Brain (organoid and tissue), 16 donors: ENCODE measurements at places on chromosomes 1 and 21.
A peak's percentile ranks its signal among the peaks of the same experiment; 100 is the strongest.

- DNase-seq = peak; percentile 76
Measured at GRCh38 chr1:173429471-173430402, 47.4 kb upstream of the PRDX6 start.

DNA sequence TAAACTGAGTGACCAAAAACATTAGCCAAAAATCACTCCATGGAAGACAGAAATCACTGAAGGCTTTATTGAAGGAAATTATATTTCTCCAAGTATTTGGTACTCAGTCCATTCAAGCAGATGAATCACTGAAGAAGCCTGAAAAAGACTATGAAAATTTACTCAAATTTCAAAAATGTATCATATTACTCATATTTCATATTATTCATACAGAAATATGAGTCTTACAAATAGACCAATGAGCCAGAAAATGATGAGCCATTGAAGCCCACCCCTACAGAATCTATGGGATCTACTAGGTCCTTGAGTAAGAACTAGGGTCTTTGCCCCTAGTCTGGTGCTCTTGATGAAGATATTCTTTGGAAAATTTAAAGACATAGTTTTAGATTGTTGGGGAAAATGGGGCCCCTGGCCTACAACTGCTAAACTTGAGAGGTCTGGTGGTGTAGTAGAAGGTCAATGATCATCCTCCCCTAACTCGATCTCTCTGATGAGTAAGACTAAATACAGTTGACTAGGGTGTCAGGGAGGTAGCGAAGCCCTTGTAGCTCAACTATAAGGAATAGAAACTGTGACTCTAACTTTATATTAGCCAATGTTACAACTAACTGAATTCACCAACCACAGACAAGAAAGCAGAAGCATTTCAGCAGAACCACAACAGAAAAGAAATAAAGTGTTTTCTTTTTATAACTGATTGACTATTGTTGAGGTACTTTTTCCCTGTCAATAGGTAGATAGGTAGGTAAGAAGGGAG, 81.0 kb downstream of the NOTCH2 start:
- DNase-seq = no peak

DNA sequence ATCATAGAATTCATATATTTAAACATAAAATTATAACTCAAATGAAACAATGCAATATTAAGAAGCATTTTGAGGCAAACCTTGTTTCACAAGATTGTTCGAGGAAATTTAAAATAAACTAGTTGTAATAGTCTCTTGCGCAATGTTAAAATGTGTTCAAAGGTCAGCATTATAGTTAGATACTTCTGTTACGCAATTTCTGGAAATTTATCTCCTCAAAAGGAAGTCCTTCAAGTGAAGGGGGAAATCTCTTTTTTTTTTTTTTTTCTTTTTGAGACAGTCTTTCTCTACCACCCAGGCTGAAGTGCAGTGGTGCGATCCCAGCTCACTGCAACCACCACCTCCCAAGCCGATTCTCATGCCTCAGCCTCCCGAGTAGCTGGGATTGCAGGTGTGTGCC, 52.1 kb downstream of the FMO4 start:
- no peak for DNase-seq

DNA sequence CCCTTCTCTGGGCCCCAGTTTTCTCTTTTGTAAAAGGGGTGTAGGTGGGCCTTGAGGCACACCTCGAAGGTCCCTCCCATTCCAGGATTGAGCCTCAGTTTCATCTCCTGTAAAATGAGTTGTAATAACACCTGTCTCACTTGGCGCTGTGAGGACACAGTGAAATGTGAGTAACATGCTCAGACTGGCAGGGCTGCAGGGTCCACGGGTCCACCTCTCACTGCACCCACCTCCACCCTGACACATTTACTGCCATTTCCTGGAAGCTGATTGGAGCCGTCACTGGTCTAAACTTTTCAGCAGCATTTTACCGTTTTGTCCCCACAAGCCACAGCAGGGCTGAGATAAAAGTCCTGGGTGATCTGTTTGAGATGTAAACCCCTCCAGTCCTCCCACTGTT, 398.0 kb downstream of the PTPRU start:
- DNase-seq = no peak

- DNase-seq = no peak
Measured at GRCh38 chr1:244196571-244197285, 145.6 kb downstream of the ZBTB18 start.

DNA sequence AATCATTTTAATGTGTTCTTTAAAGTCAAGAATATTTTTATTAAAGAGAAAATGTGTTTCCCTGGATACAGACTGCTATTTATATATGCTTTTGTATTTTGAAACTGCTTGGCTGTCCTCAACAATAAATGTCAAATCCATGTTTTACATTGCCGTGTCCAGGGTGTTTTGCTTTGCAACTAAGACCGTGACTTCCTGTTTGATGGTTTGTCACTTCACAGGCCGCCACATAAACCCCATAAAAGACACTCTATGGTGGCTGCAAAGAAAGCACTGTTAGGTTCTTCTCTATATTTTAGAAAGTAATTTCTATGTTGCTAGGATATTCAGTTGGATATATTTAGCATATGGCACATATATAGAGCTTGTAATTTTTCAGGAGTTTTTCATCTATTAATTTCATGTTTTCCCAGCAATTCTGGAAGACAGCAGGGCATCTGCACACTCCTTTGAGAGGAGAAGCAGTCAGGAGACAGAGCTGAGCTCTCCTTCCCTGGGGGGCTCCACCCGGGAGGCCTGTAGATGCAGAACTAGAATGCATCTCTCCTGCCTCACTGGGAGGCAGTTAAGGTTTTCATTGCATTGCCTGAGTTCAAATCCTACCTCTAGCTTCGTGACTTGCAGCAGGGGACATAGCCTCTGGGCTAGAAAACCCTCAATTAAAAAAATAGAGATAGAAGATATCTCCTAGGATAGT, 33.1 kb downstream of the PRDM2 start:
- no peak for DNase-seq

GRCh38 chr1:86000601-86001000, 156.0 kb downstream of the COL24A1 start:
- DNase-seq = no peak

- DNase-seq = no peak
Measured at GRCh38 chr1:10237157-10237539, 26.8 kb downstream of the KIF1B start.

DNA sequence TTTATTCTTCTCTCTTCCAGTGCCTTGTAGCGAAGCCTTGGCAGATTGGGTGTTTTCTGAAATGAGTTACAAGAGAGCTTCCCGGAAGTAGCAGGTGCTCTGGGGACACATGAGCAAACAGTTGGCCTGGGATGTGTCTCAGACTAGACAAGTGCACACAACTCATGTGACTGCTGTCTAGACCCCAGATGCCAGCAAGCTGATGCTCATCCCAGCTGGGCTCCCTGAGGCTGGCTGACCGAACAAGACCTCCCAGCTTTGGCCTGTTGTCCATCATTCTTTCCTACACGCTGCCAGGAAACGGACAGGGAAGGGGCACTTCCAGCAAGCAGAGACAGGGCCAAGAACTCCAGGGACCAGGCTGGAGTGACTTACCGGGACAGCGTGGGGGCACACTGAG, 18.7 kb upstream of the CSF1 start:
- DNase-seq = no peak

GRCh38 chr1:207748737-207749528, 2.9 kb upstream of the CD46 start:
- DNase-seq = no peak

GRCh38 chr1:107637101-107637500, 327.9 kb downstream of the VAV3 start:
- no peak for DNase-seq

DNA sequence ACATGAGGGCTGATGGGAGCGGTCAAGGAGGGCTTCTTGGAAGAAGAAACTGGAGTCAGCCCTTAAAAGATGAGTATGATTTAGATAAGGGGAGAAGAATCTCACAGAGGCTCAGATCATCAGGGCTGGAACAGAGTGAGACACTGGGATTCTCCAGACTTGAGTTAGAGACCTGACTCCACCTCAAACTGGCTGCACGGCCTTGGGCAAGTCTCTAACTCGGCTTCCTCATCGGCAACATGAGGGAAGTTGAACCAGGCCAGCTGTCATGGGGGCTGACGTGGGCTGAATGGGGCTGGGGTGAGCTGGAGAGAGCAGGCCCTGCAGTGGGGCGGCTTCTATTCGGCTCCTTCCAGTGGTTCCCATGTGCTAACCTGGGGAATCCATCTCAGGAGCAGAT, 2.5 kb downstream of the C1QC start:
- no peak for DNase-seq

- DNase-seq = peak; percentile 44
Measured at GRCh38 chr1:245148861-245149260, 5.9 kb upstream of the KIF26B start.

- DNase-seq = peak; percentile 25
Measured at GRCh38 chr1:221742555-221743415, 896 bp upstream of the DUSP10 start.

- no peak for DNase-seq
Measured at GRCh38 chr1:30642391-30643120, 80.8 kb downstream of the MATN1 start.

DNA sequence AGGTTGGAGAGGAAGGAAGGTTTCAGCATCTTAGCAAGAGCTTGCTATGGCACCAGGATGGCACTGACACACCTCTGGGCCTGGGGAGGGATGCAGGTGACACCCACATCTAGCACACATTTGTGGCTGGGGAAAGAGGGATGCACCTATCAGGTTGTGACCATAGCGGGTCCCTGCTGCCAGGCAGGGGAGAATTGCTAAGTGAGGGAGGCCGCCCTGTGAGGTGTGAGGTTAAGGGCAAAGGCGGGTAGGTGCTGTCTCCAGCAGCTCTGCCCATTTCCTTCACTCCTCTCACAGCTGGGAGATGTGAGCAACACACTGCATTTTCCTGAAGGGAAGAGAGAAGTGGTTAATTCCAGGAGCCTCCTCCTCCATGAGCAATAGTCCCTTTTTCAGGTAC, 83.2 kb upstream of the TLR5 start:
- DNase-seq = no peak
